ENCODE measurements at places on chromosomes 13 and 19.

DNA sequence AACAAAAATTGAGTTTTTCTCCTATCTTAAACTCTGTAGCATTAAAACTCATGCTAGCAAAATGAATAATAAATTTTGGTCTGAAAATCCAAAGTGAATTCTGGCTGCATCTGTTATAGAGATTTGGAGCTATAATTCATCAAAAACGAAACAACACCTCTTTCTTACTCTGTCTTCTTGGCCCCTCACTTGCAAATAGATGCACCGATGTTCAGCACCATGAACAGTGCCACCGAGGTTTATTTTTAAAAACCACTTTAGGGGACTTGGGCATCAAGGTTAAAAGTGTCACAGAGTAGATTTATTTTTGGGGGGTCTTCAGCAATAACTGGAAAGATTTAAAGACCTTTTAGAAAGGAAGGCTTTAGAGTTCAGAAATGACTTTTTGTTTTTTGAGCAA, 26.1 kb upstream of the EID2 start:
- DNase-seq: no peak

GRCh38 chr13:47816831-47817230, 184.2 kb downstream of the SUCLA2 start:
- DNase-seq: no peak

DNA sequence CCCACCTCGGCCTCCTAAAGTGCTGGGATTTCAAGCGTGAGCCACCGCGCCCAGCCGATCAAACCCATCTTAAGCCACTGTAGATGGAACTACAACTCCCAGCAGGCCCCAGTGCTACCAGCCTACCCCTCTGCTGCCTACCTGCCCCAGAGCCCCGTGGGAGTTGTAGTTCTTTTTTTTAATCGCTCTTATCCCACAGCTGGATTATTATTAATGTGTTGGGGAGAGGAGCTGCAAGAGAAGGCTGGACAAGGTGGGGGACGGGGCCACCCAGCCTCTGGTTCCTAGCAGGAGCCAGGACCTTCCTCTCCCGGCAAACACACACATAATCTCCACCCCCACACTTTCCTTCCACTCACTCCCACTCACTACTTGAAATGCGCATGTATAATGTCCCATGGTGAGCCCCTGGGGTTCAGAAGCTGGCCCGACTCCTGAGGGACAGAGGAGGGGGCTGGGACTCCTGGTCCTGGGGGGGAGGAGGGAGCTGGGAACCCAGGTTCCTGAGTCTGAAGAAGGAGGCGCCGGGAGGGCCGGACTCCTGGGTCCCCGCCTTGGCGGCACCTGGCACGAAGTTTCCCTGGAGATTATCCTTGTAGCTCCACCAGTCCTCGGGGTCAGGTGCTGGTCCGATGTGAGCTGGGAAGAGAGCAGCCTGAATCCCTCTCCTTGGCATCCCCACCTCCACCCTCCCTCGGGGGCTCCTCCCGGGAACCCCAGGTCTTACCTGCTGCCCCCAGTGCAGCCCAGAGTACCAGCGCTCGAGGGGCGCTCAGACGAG, 958 bp downstream of the CA11 start:
- DNase-seq: peak; percentile 83

- DNase-seq: no peak
Observed at GRCh38 chr19:55563261-55563690, 17.4 kb downstream of the ZNF579 start.

- DNase-seq: no peak
Observed at GRCh38 chr19:36748431-36749275, 24.0 kb downstream of the ZNF850 start.

- no peak for DNase-seq
Observed at GRCh38 chr13:112067116-112067741, at the start of gene SOX1. SOX1 (plus strand) TSS chr13:112067149; CDS start chr13:112067659, 510 bp downstream.

GRCh38 chr19:35253316-35254286, 4.8 kb downstream of the LSR start:
- DNase-seq: no peak

DNA sequence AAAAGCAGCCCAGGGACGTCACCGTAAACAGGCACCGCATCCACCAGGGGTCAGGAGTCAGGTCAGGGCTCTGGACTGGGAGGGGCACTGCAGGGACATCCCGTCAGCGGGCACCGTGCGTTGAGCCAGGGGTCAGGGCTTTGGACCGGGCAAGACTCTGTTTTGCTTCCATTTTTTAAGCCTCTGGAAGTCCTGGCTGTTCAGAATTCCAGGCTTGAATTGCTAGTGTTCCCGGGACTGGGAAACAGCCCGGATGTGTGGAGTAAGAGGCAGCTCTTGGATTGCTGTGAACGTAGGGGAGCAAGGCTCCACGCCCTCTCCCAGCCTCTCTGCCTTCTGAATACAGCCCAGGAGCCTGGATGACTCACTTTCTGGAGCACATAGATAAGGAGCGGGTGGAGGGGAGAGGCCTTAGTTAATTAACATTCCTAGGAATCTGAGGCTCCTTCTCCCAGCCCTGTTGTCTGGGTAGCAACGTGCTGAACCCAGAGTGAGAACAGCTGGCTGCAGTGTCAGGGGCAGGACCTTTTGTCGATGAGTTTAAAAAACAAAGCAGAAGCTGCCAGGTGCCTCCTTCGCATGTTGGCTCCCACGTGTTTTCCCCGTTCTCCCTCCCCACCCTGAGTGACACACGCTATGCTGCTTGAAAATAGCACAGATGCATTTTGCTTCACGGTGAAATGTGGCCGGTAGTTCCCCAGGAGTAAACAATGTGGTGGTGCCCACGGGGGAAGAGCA, 21.9 kb downstream of the ATP11A start:
- no peak for DNase-seq

- DNase-seq: no peak
Observed at GRCh38 chr13:67048084-67048820, 181.9 kb downstream of the PCDH9 start.

DNA sequence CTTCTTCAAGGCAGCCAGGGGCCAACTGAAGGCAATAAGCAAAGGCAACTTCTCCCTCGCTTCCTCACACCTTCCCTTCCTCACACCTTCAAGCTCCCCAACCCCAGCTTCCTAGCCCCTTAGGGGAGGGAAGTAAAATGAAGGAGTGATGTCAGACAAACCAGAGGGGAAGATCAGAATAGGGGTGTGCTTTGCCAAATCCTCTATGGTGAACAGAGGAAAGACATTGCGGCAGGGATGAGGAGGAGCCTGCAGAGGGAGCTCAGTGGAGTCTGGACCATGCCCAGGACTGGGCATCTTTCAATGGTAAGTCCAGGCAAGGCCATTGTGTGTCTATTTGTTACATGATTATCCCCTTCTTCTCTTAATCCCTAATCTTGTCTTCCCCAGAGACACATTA, 164.0 kb downstream of the TSHZ3 start:
- DNase-seq: no peak

DNA sequence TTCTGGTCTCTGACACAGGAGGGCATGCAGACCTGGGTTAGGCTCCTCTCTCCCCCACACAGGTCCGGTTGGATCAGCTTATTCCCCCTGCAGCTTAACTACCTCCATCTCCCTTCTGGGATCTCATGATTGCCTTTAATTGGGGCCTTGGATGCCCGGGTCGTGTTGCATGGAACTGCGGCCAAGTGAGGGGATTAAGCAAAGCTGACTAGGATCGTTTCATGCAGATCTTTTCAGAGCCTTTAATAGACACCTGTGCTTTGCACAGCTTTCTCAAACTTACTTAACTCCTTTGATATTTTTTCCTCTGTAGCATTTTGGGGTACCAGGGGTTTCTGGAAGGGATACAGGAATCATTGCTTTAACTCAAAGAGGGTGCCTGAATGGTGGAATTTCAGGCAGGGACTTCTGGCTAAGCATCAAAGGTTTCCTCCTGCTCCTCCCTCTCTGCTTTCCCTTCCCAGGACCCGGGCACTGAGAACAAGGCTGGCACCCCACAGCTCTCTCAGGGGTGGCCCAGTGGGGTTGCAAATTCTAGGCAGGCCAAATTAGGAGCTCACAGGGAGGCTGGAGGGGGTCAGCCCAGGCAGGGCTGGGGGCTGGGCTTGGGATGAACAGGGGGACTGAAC, 477 bp downstream of the NFILZ start:
- no peak for DNase-seq

GRCh38 chr13:37665420-37665819, 66.9 kb upstream of the POSTN start:
- no peak for DNase-seq

- DNase-seq: no peak
Observed at GRCh38 chr13:59086147-59086546, 1077.6 kb downstream of the DIAPH3 start.

DNA sequence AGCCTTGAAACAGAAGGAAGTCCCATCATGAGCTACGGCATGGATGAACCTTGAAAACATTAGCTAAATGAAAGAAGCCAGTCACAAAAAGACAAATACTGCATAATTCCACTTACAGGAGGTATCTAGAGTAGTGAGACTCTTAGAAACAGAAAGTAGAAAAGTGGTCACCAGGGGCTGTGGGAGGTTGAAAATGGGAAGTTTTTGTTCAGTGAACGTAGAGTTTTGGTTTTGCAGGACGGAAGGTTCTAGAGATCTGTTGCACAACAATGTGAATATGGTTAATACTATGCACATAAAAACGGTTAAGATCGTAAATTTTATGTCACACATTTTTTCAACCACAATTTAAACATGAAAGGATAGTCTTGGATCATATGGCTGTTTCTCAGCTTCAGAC, 11.9 kb upstream of the SLC10A2 start:
- no peak for DNase-seq

GRCh38 chr13:32205431-32206096, 109.6 kb downstream of the ZAR1L start:
- no peak for DNase-seq

All from CD4-positive, alpha-beta T cell treated with Interleukin-4 for 1 hour (primary cell).